ENCODE measurements at places on chromosomes 1 and 21.

DNA sequence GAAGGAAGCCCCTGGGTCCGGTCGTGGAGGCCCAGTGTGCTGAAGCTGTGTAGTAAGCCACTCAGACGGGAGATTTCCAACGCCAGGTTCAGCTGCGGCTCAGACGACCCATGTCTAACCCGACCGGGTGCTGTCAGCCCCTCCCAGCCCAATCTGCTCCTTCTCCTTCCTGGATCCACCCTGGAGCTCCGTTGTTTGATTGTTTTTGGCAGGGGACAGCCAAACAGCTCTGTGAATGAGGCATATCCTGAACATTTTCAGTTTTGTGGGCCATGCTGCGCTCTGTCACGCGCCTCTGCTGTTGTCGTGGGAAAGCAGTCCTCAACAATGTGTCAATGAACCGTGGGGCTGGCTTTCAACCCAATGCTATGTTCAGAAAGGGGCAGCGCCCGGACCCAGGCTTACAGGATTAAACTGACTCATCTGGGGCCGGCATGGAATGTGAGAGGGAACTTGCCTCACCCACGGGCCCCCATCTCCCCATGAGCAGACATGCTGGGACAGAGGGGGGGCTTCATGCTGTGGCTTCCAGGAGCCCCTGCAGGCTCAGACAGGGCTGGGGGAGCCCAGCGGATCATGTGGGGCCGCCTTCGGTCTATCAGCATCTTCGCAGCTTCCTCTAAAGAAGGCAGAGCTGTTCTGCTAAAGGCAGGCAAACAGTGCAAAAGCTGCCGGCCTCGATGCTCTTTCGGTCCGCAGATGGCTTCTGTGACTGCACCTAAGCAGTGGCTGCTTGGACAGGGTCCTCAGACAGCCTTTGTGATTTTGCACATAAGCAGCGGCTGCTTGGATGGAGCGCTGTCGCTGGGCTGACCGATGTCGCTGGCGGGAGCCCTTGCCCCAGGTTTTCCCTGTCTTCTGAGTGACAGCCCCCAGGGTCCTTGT, 101.7 kb downstream of the RIPK4 start:
- no peak for DNase-seq

DNA sequence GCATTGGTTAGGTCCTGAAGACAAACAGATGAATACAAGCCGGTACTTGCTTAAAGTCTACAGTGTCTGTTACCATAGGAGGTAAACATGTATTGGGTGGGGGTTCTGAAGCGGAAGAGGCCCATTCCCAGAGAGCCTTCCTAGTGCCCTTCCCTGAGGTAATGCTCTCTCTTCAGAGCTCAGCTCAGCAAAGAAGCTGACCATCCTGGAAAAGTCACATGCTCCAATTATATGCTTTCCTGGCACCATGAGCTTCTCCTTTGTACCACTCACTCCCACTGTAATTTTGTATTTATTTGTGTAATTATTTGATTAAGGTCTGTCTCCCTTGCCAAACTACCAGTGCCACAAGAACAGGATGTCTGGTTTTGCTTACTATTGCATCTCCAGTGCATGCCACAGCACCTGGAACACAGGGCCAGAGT, 42.0 kb downstream of the RAB3B start:
- DNase-seq = no peak

GRCh38 chr1:118487091-118487490, 302.1 kb upstream of the SPAG17 start:
- no peak for DNase-seq

DNA sequence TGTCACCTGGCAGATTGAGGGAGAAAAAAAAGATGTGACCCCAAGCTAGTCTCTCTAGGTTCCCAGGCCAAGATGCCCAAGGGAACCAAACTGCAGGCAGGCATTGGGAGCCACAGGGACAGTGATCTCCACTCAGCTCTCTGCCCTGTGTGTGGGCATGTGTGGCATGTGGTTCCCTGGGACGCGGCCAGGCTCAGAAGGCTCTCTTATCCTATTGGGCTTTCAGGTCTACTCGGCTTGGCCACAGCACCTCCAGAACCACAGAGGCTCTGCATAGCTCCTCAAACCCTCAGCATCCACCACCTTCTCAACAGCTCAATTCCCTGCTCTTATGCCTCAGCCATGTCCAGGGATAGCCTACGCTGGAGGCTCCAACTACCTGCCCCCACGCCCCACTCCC, 22.0 kb downstream of the IQGAP3 start:
- no peak for DNase-seq

- peak; percentile 40 for DNase-seq
These were observed 4.5 kb downstream of the TMEM125 start for GRCh38 chr1:43274125-43274803.

- DNase-seq = no peak
These were observed 651.0 kb downstream of the SMYD3 start for GRCh38 chr1:245855846-245856730.

- DNase-seq = peak; percentile 91
These were observed 514 bp upstream of the FAAP20 start for GRCh38 chr1:2194898-2195673.

DNA sequence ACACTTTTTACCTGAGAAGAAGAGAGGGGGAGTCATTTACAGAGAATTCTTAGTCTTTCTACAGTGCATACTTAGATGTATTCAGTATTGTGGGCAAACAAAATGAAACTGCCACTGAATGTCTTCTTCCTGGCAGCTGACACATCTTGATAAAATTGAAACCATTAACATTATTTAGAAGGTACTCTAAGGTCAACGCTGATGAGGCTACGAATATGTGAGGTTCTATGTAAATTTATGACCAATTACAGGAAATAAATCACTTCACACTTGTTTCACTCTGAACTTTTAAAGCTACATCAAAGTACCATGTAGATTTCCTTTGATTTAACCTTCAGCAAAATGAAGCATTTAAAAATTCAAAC, 51.3 kb upstream of the GFI1 start:
- no peak for DNase-seq

- peak; percentile 55 for DNase-seq
These were observed 15.3 kb downstream of the MAN1C1 start for GRCh38 chr1:25631750-25632485.

- no peak for DNase-seq
These were observed 165.5 kb upstream of the TMEM51 start for GRCh38 chr1:14987829-14988603.

DNA sequence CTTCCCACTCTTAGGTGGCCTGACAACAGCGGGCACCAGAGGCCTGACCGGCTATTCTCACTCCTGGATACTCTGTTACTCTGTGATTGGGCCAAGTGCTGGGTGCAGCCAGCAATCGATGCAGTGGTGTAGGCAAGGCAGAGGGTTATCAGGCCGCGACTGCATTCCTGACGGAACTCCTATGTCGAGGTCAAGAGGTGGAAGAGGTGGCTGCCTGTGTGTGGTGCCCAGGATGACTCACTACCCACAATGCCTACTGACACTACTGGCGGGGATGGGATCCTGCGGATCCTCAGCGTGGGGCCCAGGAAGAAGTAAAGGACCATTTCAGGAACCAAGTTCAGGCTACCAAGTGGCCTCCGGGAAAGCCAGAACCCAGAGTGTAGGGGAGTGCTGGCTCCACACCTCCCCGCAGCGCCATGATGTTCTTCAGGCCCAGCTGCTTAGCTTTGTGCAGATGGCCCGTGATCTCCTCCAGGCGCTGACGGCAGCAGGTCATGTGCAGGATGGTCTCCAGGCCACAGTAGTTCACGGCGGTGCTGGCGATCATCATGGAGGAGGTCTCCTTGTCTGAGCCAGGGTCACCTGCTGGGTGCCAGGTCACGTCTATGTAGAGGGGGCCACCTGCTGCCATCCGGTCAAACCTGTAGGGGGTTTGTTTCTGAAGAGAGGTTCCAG, 4.9 kb downstream of the MTHFR start:
- DNase-seq = peak; percentile 80

GRCh38 chr1:112346801-112347350, 49.1 kb upstream of the CTTNBP2NL start:
- DNase-seq = no peak

DNA sequence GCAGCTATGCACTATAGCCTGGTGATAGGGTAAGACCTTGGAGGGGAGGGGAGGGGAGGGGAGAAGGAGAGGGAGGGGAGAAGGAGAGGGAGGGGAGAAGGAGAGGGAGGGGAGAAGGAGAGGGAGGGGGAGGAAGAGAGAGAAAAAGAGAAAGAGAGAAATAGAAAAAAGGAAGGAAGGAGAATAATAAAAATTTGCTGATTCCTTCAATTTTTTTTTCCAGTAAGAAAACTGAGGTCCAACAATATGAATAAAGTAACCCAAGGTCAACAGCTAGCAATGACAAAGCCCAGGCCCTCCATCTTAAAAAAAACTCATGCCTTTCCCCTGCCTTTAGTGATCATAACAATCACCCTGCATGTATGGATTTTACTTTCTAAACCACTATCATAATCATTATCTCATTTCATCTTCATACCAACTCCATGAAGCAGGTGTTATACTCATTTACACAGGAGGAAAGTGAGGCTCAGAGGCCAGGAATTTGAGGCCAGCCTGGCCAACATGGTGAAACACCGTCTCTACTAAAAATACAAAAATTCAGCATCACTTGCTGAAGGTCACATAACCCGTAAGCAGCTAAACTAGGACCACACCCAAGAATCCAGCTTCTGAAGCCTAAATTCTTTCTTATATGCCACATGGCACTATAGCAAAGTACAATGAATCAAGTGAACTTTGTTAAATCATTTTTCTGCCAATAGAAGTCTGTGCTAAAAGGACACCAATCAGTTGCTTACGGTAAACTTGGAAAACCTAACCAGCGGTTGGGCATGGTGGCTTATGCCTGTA, 23.4 kb upstream of the BRDT start:
- no peak for DNase-seq

- no peak for DNase-seq
These were observed 71.0 kb upstream of the ZP4 start for GRCh38 chr1:237961754-237962153.

DNA sequence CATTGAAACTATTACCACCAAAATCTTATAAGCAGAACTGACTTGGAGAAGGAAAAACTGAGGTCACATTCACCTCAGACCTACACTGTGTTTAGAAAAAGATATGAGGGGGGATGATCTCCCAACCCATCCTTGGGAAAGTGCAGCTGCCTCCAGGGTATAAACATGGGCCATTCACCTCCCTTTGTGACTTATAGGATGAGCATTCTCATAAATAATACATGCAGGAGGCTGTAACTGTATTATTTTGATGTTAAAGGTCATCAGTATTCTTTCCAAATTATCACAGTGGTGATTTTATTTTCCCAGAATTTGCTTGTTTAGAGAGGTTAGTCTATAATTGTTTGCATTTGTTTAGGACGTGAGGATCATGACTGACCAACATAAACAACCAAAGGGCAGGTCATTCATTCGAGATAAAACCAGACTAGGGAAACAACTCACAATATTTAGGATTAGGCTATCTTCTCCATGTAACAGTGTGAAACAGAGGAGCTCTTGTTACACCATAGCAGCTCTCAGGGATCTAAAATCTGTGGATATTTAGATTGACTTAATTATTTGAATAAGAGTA, 109.2 kb upstream of the NR5A2 start:
- DNase-seq = no peak

GRCh38 chr21:29571949-29572348, 273.2 kb downstream of the BACH1 start:
- no peak for DNase-seq

GRCh38 chr1:96346719-96347118, 374.9 kb upstream of the PTBP2 start:
- DNase-seq = no peak

GRCh38 chr21:45976701-45977311, 4.8 kb upstream of the COL6A1 start:
- DNase-seq = no peak

- no peak for DNase-seq
These were observed 58.6 kb upstream of the CD34 start for GRCh38 chr1:207969528-207969927.

- no peak for DNase-seq
These were observed 21.9 kb upstream of the NBL1 start for GRCh38 chr1:19622204-19622603.

GRCh38 chr1:74689621-74690363, 16.2 kb upstream of the ERICH3 start:
- peak; percentile 47 for DNase-seq

DNA sequence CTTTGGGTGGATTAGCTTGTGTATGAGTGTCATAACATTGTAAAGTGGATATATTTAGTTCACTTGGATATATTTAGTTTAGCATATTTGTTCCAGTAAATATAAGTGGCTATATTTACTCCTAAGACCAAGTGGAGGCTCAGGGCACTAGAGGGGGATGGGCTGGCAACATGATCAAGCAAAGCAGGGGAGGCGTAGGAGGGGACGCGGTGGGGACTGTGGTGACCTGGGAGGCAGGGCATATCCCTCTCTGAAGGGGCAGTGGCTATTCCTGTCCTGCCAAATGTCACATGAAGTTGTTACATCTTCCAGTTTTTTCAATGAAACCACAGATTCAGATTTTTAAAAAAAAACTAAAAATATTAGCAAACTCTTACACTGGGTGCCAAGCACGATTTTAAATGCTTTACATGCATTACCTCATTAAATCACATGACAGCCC, 51.9 kb upstream of the EDN2 start:
- DNase-seq = no peak

- no peak for DNase-seq
These were observed 85.8 kb upstream of the COG2 start for GRCh38 chr1:230556453-230556852.

- no peak for DNase-seq
These were observed 107.8 kb upstream of the VAV3 start for GRCh38 chr1:108072776-108073175.

DNA sequence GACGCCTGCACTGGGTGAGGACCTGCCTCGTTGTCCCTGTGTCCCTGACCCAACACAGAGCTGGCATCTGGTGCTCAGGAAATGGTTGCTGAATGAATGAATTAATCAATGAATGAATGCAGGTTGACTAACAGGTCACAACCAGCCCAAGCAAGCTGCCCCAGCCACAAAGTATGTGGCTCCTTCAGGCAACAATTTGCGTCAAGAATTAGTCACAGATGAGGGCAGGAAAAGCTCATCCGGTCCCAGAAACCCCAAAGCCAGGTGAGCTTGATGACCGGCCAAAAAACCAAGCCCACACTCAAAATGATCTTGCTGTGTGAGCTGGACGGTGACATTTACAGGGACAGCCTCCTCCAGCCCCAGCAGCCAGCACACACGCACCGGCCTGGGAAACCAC, 40.6 kb upstream of the GPR153 start:
- no peak for DNase-seq

DNA sequence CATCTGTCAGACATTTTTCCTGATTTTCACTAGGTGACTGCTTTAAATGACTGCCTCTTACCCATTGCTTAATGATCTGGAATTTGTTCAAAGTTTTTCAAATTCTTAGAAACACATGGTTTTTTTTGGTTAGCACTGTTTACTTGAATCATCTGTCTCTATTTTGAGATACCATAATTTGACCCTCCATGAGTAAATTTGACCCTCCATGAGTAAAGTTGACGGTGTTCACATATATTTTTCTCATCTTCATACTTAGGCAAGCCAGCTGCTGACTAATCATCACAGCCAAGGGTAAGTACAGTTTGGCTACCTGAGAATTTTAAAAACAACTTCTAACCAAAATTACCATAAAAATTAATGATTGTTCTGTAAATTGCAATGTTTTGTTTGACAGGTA, 586.5 kb downstream of the PTBP2 start:
- DNase-seq = no peak

Measured in left lobe of liver (tissue), 2 donors.